A673 (cell line): ENCODE measurements at places on chromosomes 3 and 15. TPM values are rescaled to one million over a fixed set of nuclear protein-coding genes. Genes with fewer than 3 reads are reported as not detected.
A peak's percentile ranks its signal among the peaks of the same experiment; 100 is the strongest.

Gene WDR93
- not detected in 2 replicates for total RNA-seq

Gene FMN1
- 0.09 and 0.37 TPM in 2 replicates for total RNA-seq

DNA sequence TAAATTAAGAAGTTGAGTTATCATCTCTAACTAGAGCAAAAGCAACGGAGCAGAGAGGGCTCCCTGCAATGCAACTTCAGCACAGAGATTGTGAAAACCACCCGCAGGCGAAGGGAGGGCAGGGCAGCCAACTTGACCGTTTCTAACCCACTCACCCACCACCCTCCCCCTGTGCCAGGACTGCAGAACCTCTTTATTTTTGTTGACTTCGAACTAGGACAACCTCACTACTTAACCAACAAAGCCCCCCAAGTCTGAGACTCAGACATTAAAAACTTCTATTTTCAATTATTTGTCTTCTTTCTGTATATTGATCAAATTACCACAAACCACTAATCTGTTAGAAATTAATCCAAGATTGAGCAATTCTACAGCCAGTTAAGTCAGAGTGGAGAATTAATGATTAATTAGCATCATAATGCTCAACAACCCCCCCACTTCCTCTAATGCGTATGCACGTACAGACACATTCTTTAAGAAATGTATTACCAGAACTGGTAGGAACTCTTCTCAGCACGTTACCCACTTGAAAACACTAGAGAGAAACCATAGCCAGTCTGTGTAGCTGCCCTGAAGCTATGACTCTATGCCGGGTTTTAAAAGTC, 2.0 kb downstream of the MGLL start:
- peak; percentile 32 for DNase-seq

DNA sequence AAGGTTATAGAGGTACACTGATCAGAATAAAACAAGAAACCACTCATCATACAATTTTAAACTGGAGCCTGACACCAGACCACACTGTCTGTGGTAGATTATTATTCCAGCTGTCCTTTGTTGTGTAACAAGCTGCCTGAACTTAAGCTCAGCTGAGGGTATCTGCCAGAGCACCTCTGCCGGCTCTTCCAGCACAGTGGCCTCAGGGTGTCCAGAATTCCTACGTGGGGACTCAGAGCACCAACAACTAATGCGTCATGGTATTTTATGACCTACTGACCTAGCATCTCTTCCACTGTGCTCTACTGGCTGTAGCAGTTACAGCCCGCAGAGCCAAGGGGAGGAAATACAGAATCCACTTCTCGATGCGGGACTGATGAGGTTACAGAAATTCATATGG, 15.6 kb upstream of the RAF1 start:
- no peak for DNase-seq
